Karpas-422 (cell line): ENCODE measurements at places on chromosomes 12 and 14.

DNA sequence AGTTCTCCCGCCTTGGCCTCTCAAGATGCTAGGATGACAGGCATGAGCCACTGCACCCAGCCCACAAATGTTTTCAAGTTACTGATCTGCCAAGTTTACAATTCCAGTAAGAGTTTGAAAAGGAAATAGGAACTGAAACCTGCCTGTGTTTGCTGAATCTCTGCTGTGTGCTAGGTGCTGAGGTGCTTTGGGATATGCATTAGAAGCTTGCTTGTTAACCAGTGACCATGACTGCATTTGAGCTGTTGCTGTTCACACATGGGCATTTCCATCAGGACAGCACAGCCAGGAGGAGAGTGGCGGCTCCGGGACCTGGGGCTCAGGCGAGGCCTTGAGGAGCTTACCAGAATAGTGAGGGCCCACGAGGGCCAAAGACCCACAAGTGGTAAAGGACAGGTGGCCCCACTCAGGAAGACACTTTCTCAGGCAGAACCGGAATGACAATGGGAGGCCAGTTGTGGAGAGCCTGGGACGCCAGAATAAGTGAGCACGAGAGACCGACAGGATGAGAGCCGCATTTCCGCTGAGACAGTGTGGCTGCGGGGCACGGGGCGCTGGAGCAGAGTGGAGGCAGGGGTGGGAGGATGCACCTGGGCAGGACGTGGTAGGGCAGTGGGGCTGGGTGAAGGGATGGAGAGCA, 54.5 kb upstream of the MMP17 start:
- H3K36me3 ChIP-seq: peaks cover 17% of the 10 kb centered on the region; the same call in 1 of the 2 replicates
- no peaks in the 10 kb centered on the region for H3K27me3 ChIP-seq
- H3K4me3 ChIP-seq: no peak overlapping the region
- H3K27ac ChIP-seq: no peak overlapping the region
- peaks cover 15% of the 10 kb centered on the region for H3K4me1 ChIP-seq

DNA sequence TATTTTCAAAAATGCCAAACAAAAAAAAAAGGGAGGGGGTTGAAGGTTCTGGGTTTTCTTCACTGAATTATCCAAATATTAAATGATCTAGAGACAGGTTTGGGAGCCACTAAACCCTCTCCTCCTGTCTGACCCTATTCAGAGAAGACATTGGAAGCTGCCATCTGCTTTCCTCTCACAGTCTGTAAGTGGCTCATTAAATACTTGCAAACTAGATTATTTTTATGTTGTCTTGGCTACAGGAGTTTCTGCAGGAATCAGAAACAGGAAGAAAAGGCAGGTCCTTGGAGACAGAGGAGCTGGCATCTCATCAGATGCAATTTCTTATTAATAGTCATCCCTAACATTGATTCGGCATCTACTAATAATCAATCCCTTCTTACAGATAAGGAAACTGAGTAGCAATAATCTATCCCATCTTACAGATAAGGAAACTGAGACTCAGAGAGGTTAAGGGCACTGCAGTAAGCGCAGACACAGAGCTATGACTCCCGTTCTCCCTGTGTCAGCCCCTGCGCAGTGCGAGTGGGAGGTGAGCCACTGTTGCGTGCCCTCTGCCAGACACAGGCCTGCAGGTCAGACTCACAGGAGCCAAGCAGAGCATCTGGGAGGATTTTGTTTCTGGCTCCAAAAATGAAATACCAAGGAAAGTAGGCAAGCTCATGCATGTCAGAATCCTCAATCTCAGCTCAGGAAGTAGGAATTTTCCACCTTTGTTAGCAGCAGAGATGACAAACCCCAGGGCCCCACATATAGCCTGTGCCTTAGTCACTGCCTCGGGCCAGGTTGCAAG, 11.0 kb downstream of the BDKRB2 start:
- H3K27me3 ChIP-seq: no peaks in the 10 kb centered on the region
- no peaks in the 10 kb centered on the region for H3K36me3 ChIP-seq
- DNase-seq: no peak
- H3K4me1 ChIP-seq: no peaks in the 10 kb centered on the region
- no peak overlapping the region for H3K27ac ChIP-seq

DNA sequence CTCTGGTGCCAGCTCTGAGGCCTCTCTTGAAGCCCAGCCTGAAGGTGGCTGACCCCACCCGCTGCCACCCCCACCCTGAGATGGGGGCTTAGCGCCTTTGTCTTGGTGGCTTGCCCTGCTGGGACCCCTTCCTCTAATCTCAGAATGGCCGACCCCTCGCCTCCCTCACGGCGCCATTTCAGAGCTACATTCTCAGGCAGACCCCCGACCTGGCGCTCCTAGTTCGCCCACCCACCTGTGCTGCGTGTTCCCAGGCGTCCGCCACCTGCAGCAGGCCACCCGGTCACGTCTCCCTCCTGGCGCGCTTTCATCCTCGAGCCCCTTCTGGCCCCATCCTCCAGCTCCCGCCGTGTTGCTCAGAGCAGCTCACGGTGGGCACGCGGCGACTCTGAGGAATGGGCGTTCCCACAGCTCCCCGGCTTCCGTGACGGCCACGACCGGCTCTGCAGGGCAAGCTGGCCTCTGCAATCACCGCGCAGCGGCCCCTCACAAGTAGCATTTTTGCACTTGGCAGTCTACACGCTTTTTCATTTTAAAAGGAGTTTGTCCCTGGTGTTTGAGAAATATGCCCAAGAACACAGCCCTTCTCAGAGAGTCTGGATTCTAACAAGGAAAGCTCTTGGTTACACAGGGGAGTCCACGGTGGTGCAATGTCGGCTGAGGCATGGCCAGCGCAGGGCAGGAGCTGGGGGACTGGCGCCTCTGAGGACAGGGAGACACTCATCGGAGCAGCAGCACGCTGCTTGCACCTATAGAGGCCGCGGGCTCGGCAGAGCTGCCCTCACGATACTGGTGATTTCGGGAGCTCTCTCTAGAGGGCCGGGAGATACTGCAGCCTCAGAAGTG, 105.7 kb upstream of the C14orf180 start:
- H3K4me3 ChIP-seq: no peak overlapping the region
- H3K27me3 ChIP-seq: no peaks in the 10 kb centered on the region
- no peaks in the 10 kb centered on the region for H3K36me3 ChIP-seq
- no peaks in the 10 kb centered on the region for H3K4me1 ChIP-seq
- DNase-seq: no peak

DNA sequence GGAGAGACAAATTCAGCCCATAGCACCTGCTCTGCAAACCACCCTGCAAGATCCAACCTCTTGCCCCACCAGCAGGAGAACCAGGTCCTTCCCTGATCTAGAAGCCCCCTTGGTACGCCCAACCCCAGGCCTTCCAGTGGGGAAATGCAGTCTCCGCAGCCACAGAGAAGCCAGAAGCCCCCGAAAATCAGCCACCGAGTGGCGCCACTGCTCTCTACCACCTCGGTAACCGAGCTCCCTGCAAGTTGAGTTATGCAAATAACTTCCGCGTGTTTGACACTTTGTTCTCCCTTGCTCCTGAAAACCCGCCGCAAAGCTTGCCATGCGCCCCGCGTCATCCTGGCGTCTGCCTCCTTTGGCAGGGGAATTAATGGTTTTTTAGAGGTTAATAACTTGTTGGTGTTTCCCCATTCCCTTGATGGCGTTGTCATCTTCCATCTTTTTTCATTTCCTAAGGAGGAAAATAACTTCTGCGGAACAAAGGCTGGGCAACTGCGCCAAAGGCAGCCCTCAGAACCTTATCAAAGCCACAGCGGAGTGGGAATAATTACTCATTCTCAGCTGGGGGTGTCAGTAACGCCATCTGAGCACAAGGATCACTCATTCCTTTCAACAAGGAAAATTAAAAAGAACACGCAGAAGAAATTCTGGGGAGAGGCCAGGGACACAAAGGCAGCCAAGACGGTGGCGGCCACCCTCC, 60.4 kb downstream of the FZD10 start:
- H3K27ac ChIP-seq: no peak overlapping the region
- H3K4me3 ChIP-seq: no peak overlapping the region
- H3K27me3 ChIP-seq: no peaks in the 10 kb centered on the region
- no peak for DNase-seq
- no peaks in the 10 kb centered on the region for H3K4me1 ChIP-seq

DNA sequence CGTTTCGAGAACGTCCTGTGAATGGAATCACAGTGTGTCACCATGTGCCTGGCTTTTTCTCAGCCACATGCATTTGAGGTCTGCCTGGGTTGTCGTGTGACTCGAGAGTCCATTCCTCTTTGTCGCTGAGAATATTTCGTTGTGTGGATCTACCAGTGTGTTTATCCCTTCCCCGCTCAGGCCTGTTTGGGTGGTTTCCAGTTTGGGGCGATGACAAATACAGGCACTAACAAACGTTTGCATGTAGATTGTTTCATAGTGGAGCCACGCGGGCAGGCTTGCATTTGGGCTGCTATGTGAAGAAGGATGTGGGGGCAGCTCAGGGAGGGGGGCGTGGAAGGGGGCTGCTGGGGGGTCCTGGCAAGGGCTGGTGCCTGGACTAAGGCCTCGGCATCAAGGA, 14.1 kb downstream of the RIN3 start:
- H3K4me3 ChIP-seq: no peak overlapping the region
- no peak for DNase-seq
- H3K4me1 ChIP-seq: no peaks in the 10 kb centered on the region
- H3K27ac ChIP-seq: no peak overlapping the region
- no peaks in the 10 kb centered on the region for H3K27me3 ChIP-seq

GRCh38 chr14:104680806-104681688, 8.4 kb upstream of the INF2 start:
- H3K27ac ChIP-seq: no peak overlapping the region
- no peak overlapping the region for H3K4me3 ChIP-seq
- H3K4me1 ChIP-seq: peaks cover 37% of the 10 kb centered on the region
- H3K36me3 ChIP-seq: no peaks in the 10 kb centered on the region
- peak; percentile 86 for DNase-seq
- H3K27me3 ChIP-seq: no peaks in the 10 kb centered on the region; the same call in 1 of the 2 replicates

DNA sequence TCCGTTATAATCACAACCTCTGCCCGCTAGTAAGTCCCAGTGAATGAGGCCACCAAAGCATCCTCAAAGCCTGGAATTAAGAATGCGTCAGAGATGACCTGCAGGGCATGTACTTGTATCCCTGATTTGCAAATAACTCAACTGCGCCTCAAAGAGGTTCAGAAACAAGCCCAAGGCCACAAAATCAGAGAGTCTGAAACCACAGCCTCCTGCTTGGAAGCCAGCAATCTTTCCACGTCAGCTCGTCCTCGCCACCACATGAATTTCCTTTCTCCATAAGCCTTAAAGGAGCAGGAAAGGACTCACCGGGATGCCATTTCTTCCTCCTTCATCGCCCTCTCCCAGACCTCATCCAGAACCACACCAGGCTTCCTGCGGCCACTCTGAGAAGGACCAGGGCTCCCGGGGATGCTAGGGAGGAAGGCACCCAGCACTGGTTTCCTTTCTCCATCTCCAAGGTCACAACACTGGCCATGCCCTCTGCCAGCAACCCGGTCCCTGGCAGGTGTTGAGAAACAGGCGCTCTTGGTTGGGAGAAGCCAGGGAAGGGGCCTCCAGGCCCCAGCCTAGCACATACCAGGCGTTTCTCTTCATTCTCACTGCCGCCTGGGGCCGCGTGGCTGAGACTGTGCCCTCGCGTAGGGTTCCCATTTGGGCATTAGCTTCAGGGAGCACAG, 191.2 kb upstream of the DIO3 start:
- H3K36me3 ChIP-seq: no peaks in the 10 kb centered on the region
- H3K27ac ChIP-seq: no peak overlapping the region
- H3K27me3 ChIP-seq: no peaks in the 10 kb centered on the region
- no peak for DNase-seq
- H3K4me3 ChIP-seq: no peak overlapping the region

GRCh38 chr12:57736741-57737466, 1.6 kb downstream of the AGAP2 start:
- no peak for DNase-seq
- H3K4me3 ChIP-seq: no peak overlapping the region
- H3K27ac ChIP-seq: no peak overlapping the region
- H3K27me3 ChIP-seq: no peaks in the 10 kb centered on the region
- H3K4me1 ChIP-seq: peaks cover 19% of the 10 kb centered on the region

DNA sequence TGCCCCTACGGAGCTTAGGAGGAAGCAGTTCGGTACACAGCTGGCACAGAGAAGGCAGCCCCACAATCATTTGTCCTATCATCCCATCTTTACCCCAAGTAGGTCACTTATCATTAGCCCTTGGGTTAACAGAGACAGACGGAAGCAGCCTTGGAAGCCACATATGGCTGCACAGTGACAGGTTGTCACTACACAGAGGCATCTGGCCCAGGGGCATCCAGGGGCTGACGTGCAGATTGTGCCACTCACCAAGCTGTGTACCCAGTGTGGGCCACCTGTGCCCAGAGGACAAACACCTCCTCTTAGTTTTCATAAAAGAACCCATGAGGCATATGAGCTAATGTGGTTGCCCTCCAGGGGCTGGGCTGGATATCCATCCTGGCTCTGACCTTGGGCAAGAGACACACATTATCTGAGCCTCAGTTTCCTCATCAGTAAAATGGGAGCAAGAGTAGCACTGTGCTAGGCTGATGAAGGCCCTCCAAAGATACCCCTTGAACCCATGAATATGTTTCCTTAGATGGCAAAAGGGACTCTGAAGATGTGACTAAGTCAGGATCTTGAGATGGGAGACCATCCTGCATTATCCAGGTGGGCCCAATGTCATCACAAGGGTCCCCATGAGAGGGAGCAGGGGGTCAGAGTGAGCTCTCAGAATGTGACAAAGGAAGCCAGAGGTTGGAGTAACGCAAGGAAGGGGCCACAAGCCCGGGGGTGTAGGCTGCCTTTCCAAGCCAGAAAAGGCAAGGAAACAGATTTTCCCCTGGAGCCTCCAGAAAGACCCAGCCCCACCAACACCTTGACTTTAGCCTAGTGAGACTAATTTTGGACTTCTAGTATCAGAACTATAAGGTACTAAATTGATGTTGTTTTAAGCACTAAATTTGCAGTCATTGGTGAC, 64.6 kb downstream of the C14orf132 start:
- H3K27me3 ChIP-seq: no peaks in the 10 kb centered on the region
- DNase-seq: no peak
- H3K4me3 ChIP-seq: no peak overlapping the region
- no peak overlapping the region for H3K27ac ChIP-seq
- H3K36me3 ChIP-seq: no peaks in the 10 kb centered on the region

- H3K36me3 ChIP-seq: no peaks in the 10 kb centered on the region
- no peak for DNase-seq
- H3K27ac ChIP-seq: no peak overlapping the region
- H3K4me1 ChIP-seq: peaks cover 8% of the 10 kb centered on the region
These were observed 27.2 kb upstream of the NINJ2 start for GRCh38 chr12:690466-690865.

GRCh38 chr14:70000601-70001000, 121.4 kb downstream of the SMOC1 start:
- H3K4me1 ChIP-seq: peaks cover 18% of the 10 kb centered on the region
- no peak for DNase-seq
- no peak overlapping the region for H3K4me3 ChIP-seq
- no peaks in the 10 kb centered on the region for H3K36me3 ChIP-seq
- H3K27ac ChIP-seq: no peak overlapping the region
- no peaks in the 10 kb centered on the region for H3K27me3 ChIP-seq

GRCh38 chr14:70245026-70245425, 56.3 kb upstream of the SLC8A3 start:
- no peak overlapping the region for H3K4me3 ChIP-seq
- H3K4me1 ChIP-seq: no peaks in the 10 kb centered on the region
- H3K36me3 ChIP-seq: no peaks in the 10 kb centered on the region
- H3K27me3 ChIP-seq: no peaks in the 10 kb centered on the region
- no peak overlapping the region for H3K27ac ChIP-seq
